ENCODE measurements at places on chromosomes 4 and X. TPM values are rescaled to one million over a fixed set of nuclear protein-coding genes. Genes with fewer than 3 reads are reported as not detected.

DNA sequence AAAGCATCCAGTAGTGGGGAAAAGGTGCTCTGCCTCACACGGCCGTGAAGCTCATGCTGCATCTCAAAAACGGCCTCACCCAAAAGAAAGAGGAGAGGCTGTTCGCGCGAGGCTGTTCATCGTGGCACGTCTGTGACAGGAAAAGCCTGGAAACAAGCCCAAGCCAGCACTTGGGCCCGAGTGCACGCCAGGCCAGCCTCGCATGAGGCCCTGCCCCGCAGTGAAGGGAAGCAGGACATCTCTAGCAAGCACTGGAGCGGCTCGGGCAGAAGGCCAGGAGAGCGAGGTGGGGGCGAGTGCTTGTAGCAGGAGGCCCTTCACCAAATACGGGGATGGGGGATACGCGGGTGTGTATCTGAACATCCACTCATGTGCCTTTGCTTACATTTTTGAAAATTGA lies 39.9 kb upstream of the MXD4 start:
- no peaks in the 10 kb centered on the region for H3K27me3 ChIP-seq
- H3K36me3 ChIP-seq: no peaks in the 10 kb centered on the region
- no peak for DNase-seq
- no peak overlapping the region for H3K27ac ChIP-seq
- H3K4me3 ChIP-seq: no peak overlapping the region

GRCh38 chrX:56231537-56232090 lies 542 bp upstream of the KLF8 start:
- H3K4me1 ChIP-seq: no peaks in the 10 kb centered on the region
- no peaks in the 10 kb centered on the region for H3K27me3 ChIP-seq
- DNase-seq: no peak
- peak overlapping the region; percentile 55 for H3K4me3 ChIP-seq

- peak overlapping the region; percentile 72 for H3K27ac ChIP-seq
- peaks cover 14% of the 10 kb centered on the region for H3K4me1 ChIP-seq
- no peaks in the 10 kb centered on the region for H3K27me3 ChIP-seq
Measured at GRCh38 chr4:73675623-73676022, 55.4 kb upstream of the RASSF6 start.

DNA sequence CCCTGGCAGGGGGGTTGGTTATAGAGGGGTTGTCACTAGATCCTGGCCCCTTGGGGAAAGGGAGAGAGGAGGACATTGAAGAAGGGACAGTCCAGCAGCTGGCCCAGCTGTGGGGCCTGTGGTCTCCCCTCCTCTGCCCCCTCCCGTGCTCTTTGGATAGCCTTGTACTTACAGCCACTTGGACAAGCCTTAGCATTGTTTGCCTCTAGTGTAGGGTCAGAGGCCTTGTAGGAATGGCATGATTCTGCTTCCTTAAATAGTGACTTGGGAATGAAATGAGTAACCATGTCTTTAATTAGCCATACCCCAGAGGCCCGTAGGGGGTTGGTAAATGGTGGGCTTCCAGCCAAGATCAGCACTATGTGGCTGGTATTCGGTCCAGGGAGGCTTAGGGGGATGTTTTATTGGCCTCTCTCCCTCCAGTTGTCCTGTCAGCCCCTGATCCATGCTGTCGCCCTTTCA lies 230.6 kb downstream of the PTTG2 start:
- no peaks in the 10 kb centered on the region for H3K36me3 ChIP-seq
- H3K4me1 ChIP-seq: peaks cover 55% of the 10 kb centered on the region
- H3K27me3 ChIP-seq: no peaks in the 10 kb centered on the region
- peak overlapping the region; percentile 84 for H3K27ac ChIP-seq
- H3K4me3 ChIP-seq: no peak overlapping the region

- no peak overlapping the region for H3K4me3 ChIP-seq
- H3K4me1 ChIP-seq: no peaks in the 10 kb centered on the region
- no peak overlapping the region for H3K27ac ChIP-seq
- no peaks in the 10 kb centered on the region for H3K27me3 ChIP-seq
- no peaks in the 10 kb centered on the region for H3K36me3 ChIP-seq
Measured at GRCh38 chr4:181566490-181566889, 676.7 kb upstream of the TENM3 start.

DNA sequence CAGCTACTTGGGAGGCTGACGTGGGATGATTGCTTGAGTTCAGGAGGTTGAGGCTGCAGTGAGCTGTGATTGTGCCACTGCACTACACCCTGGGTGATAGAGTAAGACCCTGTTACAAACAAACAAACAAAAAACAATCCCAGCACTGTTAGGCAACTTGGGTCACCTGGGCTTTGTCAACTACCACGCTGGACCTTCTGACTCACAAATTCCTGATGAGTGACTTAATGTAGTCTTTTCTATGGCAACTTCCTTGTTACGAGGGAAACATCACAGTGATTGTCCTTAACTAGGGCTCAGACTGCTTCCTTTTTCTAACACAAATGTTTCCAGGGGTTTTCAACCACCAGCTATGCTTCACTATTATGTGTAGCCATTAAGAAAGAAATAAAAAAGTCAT lies 128.8 kb upstream of the GPC4 start:
- no peak overlapping the region for H3K27ac ChIP-seq
- H3K4me3 ChIP-seq: no peak overlapping the region
- no peaks in the 10 kb centered on the region for H3K4me1 ChIP-seq
- no peaks in the 10 kb centered on the region for H3K36me3 ChIP-seq

The RRH gene
- total RNA-seq: 0.19 TPM

The PAGE1 gene
- total RNA-seq: not detected

DNA sequence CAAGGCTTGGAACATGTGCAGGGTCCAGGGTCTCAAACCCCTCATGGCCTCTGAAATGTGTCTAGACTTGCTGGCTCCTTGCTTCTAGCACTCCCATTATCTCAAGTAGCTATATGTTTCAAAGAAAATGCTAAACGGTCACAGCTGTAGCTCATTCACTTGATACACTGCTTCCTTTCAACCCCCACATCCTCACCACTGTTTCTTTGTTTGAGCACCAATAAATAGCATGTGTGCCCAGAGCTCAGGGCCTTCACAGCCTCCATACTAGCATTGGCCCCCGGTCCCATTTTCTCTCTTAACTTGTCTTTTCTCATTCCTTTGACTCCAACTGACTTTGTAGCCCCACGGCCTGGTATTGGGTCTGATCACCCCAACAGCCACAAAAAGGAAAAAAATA lies 801.8 kb downstream of the STIM2 start:
- no peaks in the 10 kb centered on the region for H3K36me3 ChIP-seq
- H3K27me3 ChIP-seq: no peaks in the 10 kb centered on the region
- no peak overlapping the region for H3K4me3 ChIP-seq
- DNase-seq: no peak
- no peaks in the 10 kb centered on the region for H3K4me1 ChIP-seq

GRCh38 chr4:157425897-157426296 lies 205.4 kb downstream of the GRIA2 start:
- no peaks in the 10 kb centered on the region for H3K4me1 ChIP-seq
- H3K27me3 ChIP-seq: no peaks in the 10 kb centered on the region
- no peak overlapping the region for H3K4me3 ChIP-seq

The SPANXC gene
- total RNA-seq: not detected

GRCh38 chr4:134708026-134708425 lies 506.4 kb upstream of the PABPC4L start:
- H3K4me3 ChIP-seq: no peak overlapping the region
- no peaks in the 10 kb centered on the region for H3K27me3 ChIP-seq
- no peaks in the 10 kb centered on the region for H3K4me1 ChIP-seq

DNA sequence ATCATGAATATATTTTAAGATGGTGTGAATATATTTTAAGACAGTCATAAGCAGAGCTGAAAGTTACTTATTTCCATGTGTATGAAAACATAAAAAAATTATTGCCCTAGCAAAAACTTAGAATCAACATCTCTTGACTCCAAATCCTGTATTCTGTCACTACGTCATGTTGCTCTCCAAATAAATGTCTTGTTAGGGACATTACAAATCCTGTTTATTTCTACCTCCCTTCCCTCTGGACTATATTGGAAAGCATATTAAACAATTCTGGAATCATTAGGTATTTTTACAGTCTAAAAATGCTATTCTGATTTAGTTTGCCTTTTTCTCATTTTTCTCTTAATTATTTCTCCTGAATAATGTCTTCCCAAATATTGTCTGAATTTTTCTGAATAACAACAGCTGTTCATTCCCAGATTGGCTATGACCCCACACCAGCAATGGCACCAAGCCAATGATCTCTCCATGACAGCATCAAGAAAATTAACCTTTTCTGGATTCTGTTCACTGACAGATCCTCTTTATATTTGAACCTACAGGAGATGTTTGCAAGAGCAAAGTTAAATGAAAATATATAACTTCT lies 523.1 kb downstream of the IQCM start:
- H3K36me3 ChIP-seq: no peaks in the 10 kb centered on the region
- peaks cover 3% of the 10 kb centered on the region for H3K4me1 ChIP-seq
- H3K4me3 ChIP-seq: no peak overlapping the region
- H3K27me3 ChIP-seq: no peaks in the 10 kb centered on the region
- no peak overlapping the region for H3K27ac ChIP-seq
- DNase-seq: no peak

The LRIT3 gene
- 0.38 TPM for total RNA-seq

DNA sequence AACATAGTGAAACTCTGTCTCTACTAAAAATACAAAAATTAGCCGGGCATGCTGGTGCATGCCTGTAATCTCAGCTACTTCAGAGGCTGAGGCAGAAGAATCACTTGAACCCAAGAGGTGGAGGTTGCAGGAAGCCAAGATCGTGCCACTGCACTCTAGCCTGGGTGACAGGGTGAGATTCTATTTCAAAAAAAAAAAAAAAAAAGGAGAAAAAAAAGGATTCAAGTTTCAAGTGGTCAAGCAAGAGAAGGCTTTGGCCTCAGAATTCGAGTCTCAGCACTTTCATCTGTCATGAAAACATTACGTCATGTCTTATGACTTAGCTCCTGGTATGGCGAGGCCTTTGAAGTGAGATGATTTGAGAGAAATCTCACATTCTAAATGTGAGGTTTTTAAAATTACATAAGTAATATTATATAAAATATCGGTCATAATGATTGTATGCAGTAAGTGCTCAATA lies 21.2 kb upstream of the DHRSX start:
- no peaks in the 10 kb centered on the region for H3K4me1 ChIP-seq
- H3K36me3 ChIP-seq: no peaks in the 10 kb centered on the region
- DNase-seq: no peak

DNA sequence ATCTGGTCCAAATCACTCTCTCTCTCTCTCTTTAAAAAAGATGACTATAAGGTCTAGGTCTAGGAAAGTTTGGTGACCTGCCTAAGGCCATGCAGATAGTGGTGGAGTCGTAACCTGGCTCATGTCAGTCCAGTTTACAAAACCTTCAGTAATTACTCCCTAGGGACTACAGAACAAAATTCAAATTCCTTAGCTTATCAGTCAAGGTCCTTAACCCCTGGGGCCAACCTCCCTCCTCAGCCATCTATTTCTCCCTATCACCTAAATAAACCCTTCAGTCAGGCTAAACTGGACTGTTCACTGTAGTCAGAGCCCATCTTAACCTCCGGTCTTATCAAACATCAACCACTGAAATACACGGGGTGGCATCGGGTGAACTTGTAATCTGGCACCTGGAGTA lies 68.9 kb downstream of the MAP3K15 start:
- no peak overlapping the region for H3K27ac ChIP-seq
- no peak for DNase-seq
- no peaks in the 10 kb centered on the region for H3K36me3 ChIP-seq
- H3K4me3 ChIP-seq: no peak overlapping the region

The MAGEA2 gene
- not detected for total RNA-seq

DNA sequence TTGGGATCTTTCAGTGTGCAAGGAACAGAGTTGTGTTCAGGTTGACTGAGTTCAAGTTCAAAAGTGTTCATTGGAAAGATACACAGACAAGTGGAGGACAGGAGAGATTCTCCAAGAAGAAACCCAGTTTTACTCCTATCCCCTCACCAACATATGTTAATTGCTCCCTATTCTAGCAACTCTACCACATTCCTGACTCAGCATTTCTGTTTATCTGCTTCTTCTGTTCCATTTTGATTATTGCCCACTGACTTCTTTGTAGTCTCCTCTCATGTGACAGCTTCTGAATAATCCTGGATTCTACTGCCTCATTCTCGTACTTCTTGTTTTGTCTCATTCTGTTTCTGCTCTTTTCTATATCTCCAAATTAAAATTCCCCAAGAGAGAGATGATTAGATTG lies 15.8 kb upstream of the SPANXC start:
- H3K27me3 ChIP-seq: no peaks in the 10 kb centered on the region
- no peaks in the 10 kb centered on the region for H3K4me1 ChIP-seq
- H3K36me3 ChIP-seq: no peaks in the 10 kb centered on the region
- no peak overlapping the region for H3K27ac ChIP-seq
- DNase-seq: no peak

Data from esophagus squamous epithelium (tissue), 5 donors.